ENCODE measurements at places on chromosomes 4 and X.

GRCh38 chr4:185542626-185543315 is 7.5 kb upstream of the PDLIM3 start:
- H3K4me3 ChIP-seq: no peak overlapping the region
- no peak for DNase-seq
- no peak overlapping the region for H3K27ac ChIP-seq

DNA sequence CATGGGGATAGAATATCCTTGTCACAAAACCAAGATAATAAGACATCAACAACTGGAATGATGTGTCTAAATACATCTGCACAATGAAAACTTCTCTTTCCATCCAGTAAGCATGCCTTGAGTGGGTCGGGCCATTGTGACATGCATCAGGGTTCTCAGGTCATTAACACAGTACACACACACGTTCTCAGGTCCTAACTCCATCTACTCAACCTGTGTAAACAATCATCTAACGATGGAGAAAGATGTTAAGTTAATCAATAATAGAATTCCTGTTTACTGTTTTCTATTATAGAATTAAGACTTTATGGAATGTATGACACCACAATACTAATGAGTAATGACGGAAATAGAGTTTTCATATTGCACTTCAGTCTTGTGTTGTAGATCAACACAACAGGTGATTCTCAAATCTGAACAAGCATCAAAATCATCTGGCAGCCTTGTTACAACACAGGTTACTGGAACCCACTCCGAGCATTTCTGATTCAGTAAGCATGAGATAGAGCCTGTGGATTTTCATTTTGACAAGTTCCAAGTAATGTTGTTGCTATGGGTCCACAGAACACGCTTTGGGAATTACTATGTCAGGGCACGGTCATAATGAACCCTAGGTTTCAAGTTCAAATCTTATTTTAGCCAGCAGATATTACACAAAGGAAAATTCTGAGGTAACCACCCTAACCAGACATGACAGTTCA is 315.8 kb upstream of the TEX13C start:
- peak overlapping the region; percentile 3 for H3K4me3 ChIP-seq
- H3K27me3 ChIP-seq: no peaks in the 10 kb centered on the region
- H3K27ac ChIP-seq: peak overlapping the region; percentile 50
- H3K36me3 ChIP-seq: no peaks in the 10 kb centered on the region
- DNase-seq: no peak

DNA sequence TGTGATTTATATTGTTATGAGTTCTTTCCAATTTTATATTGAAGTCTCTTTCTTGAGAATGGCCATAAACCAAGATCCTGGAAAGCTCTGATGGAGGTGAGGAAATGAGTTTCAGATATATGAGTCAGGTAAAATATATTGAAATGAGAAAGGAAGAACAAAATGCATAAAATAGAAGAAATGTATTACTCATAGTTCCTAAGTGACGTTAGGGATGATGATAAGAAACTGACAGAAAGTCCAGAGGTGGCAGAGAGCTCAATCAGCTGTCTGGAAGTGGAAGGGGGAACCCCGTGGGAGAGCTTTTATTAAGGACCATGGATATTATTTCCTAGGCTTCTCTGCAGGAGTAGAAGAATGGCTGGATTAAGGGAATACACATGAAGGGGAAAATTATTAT is 24.6 kb downstream of the UGT2B7 start:
- peaks cover 6% of the 10 kb centered on the region for H3K4me1 ChIP-seq
- H3K4me3 ChIP-seq: no peak overlapping the region
- no peaks in the 10 kb centered on the region for H3K27me3 ChIP-seq
- H3K27ac ChIP-seq: no peak overlapping the region

DNA sequence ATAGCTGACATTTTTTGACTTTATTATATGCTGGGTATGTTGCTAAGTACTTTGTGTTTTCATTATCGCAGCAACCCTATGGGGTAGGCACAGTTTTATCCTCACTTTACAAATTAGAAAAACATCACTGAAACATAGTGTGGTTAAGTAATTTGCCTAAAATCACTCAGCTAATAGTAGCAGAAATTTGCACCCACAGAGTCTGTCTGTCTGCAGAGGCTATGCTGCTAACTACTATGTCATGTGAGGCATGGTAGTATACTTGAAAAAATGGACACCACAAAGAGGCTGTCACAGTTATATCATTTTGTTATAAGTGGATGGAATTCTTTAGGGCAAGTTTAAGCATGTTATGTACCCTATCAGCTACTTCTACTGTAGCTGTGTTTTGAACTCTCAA is 69.0 kb downstream of the STAG2 start:
- no peak for DNase-seq
- no peaks in the 10 kb centered on the region for H3K27me3 ChIP-seq
- H3K27ac ChIP-seq: no peak overlapping the region
- H3K4me3 ChIP-seq: no peak overlapping the region

- H3K4me3 ChIP-seq: no peak overlapping the region
- H3K27me3 ChIP-seq: no peaks in the 10 kb centered on the region
- no peaks in the 10 kb centered on the region for H3K4me1 ChIP-seq
- no peaks in the 10 kb centered on the region for H3K36me3 ChIP-seq
- DNase-seq: no peak
Measured at GRCh38 chr4:1099270-1099669, 14.1 kb downstream of the RNF212 start.

DNA sequence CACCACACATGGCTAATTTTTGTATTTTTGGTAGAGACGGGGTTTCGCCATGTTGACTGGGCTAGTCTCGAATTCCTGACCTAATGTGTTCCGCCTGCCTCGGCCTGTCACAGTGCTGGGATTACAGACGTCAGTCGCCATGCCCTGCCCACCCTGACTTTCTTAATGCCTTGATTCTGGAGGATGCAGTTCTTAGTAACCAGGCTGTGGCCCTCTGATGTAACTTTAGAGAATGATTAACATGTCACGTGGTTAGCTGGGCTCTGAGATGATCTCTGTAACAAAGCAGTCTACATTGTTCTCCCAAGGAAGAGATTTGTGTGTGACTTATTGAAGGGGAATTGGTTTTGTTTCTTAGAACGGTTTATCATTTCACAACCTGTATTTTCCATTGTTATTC is 30.6 kb downstream of the ANK2 start:
- DNase-seq: no peak
- no peaks in the 10 kb centered on the region for H3K4me1 ChIP-seq
- H3K4me3 ChIP-seq: no peak overlapping the region
- no peak overlapping the region for H3K27ac ChIP-seq
- H3K27me3 ChIP-seq: no peaks in the 10 kb centered on the region

GRCh38 chrX:42085836-42086235 is 162.5 kb upstream of the CASK start:
- DNase-seq: no peak
- H3K36me3 ChIP-seq: no peaks in the 10 kb centered on the region
- H3K4me3 ChIP-seq: no peak overlapping the region
- no peak overlapping the region for H3K27ac ChIP-seq
- H3K4me1 ChIP-seq: no peaks in the 10 kb centered on the region

DNA sequence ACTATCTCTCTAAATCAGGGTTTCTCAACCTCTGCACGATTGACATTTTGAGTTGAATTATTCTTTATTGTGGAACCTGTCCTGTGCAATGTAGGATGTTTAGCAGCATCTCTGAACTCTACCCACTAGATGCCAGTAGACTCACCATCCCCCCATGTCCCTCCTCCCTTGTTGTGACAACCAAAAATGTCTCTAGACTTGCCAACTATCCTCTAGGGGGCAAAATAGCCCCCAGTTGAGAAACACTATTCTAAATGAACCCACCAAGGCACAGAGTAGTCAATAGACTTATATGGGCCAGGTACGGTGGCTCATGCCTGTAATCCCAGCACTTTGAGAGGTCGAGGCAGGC is 49.1 kb upstream of the GAB1 start:
- H3K36me3 ChIP-seq: no peaks in the 10 kb centered on the region
- no peak overlapping the region for H3K27ac ChIP-seq
- no peaks in the 10 kb centered on the region for H3K27me3 ChIP-seq

GRCh38 chr4:60450054-60450453 is 750.1 kb upstream of the ADGRL3 start:
- no peak for DNase-seq
- no peak overlapping the region for H3K27ac ChIP-seq
- no peaks in the 10 kb centered on the region for H3K27me3 ChIP-seq

- H3K4me1 ChIP-seq: peaks cover 24% of the 10 kb centered on the region
- no peak for DNase-seq
- H3K4me3 ChIP-seq: no peak overlapping the region
- no peaks in the 10 kb centered on the region for H3K36me3 ChIP-seq
- H3K27ac ChIP-seq: no peak overlapping the region
- H3K27me3 ChIP-seq: peaks cover 28% of the 10 kb centered on the region
Measured at GRCh38 chr4:112519689-112520597, 4.0 kb upstream of the NEUROG2 start.

DNA sequence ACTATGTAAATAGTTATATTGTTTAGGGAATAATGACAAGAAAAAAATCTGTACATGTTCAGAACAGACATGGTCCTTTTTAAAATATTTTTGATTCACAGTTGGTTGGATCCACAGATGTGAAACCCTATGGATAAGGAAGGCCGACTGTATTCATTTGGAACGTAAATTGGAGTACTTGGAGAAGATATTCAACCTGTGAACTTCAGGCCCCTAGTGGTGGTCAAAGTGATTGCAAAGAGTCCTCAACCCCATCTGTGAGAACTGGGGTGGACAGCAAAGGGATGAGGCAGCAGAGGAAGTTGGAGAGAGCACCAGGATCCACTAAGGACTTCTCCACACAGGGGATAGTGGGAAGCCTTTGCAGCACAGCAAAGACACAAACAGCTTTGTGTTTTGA is 6.2 kb upstream of the CXCL13 start:
- no peak for DNase-seq
- H3K36me3 ChIP-seq: no peaks in the 10 kb centered on the region
- H3K4me1 ChIP-seq: peaks cover 16% of the 10 kb centered on the region
- no peak overlapping the region for H3K4me3 ChIP-seq

GRCh38 chr4:112882286-112882685 is 167.2 kb upstream of the ANK2 start:
- no peak overlapping the region for H3K27ac ChIP-seq
- no peaks in the 10 kb centered on the region for H3K36me3 ChIP-seq
- H3K4me3 ChIP-seq: no peak overlapping the region

DNA sequence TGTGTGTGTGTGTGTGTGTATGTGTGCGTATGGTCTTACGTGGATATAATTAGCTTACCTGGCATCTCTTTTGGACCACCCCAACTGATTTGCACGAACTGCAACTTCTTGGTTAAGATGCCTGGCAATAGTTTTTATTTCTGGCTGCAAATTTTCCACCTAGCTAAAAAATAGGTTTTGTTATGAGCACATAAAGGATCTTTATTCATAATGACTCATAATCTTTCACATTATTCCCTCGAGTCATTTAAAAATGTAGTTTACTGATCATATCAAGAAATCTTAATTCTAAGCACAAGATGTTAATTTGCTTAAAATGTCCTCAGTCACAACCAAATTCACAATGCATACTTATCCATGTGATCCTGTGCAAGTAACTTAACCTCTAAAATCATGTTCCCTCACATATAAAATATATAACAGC is 1.5 kb downstream of the COX18 start:
- no peaks in the 10 kb centered on the region for H3K36me3 ChIP-seq
- H3K4me1 ChIP-seq: peaks cover 14% of the 10 kb centered on the region
- no peaks in the 10 kb centered on the region for H3K27me3 ChIP-seq
- H3K27ac ChIP-seq: peak overlapping the region; percentile 99

DNA sequence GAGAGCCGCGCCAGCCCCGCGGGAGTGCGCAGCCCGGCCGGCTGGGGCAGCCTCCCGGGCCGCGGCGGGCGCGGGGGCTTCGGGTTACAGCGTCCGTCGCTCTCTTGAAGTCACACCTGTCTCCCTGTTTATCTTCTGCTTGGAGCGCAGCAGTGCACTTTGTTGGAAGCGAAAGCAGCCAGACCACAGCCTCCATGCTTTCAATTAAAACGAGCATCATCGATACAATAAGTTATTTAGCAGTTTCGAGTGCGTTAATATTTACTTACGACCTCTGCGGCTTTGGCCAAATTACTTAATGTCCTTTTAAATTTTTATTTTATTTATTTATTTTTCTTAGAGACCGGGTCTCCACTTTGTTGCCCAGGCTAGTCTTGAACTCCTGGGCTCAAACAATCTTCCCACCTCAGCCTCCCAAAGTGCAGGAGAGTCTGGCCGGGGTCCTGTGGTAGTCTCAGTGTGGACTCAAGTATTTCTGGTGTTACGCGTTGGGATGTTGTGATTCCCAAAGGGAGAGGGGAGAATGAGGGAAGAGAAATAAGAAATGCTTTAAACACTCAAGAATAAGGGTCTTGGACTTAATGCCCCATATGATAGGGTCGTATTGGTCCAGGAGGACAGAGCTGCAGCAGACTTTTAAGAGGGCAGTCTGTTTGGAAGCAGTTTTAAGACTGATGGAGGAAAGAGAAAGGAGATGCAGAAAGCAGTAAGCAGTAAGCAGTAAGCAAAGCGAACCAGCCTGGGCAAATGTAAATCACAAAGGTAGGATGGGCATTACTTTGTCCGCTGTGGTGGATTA is 504 bp upstream of the PDLIM3 start:
- no peak overlapping the region for H3K27ac ChIP-seq
- peak overlapping the region; percentile 63 for H3K4me3 ChIP-seq
- no peaks in the 10 kb centered on the region for H3K36me3 ChIP-seq
- H3K4me1 ChIP-seq: peaks cover 16% of the 10 kb centered on the region

- no peaks in the 10 kb centered on the region for H3K27me3 ChIP-seq
- DNase-seq: no peak
- H3K27ac ChIP-seq: no peak overlapping the region
- H3K36me3 ChIP-seq: no peaks in the 10 kb centered on the region
Measured at GRCh38 chr4:119204916-119205315, 7.6 kb upstream of the USP53 start.

DNA sequence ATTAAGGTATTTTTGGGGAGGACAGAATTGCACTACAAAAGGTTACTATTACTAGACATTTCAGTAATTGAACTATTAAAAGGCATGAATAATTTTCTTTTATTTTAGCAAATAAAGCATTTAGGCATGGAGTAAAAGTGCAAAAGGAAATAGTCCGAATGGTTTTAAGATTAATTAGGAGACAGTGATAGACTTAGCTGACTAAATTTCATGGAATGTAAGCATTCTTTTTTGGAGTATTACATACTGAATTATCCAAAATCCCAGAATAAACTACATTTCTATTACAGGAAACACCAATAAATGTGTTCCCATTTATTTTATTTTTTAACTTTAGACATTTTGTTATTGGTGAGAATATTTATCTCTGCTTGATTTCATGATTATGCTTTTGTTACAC is 30.7 kb upstream of the MAP9 start:
- no peaks in the 10 kb centered on the region for H3K36me3 ChIP-seq
- H3K4me1 ChIP-seq: no peaks in the 10 kb centered on the region
- no peak for DNase-seq
- no peak overlapping the region for H3K27ac ChIP-seq
- no peak overlapping the region for H3K4me3 ChIP-seq

DNA sequence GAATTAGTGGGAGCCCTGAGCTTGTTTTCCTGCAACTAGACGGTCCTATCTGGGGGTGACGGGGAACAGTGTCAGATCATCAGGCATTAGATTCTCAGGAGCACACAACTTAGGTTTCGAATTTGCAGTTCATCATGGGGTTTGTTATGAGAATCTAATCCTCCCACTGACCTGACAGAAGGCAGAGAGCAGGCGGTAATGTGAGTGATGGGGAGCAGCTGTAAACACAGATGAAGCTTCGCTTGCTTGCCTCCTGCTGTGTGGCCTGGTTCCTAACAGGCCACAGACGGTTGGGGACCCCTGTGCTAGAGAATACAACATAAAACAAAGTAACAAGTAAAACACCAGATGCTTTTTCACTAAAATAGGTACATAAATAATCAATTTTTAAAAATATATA is 86.2 kb upstream of the BLTP1 start:
- no peak overlapping the region for H3K4me3 ChIP-seq
- H3K27me3 ChIP-seq: no peaks in the 10 kb centered on the region
- no peak overlapping the region for H3K27ac ChIP-seq
- H3K4me1 ChIP-seq: no peaks in the 10 kb centered on the region
- no peaks in the 10 kb centered on the region for H3K36me3 ChIP-seq

All from liver (tissue), 10 donors.